ENCODE measurements at places on chromosomes 2 and 18.
A peak's percentile ranks its signal among the peaks of the same experiment; 100 is the strongest.

- no peak for DNase-seq
Measured at GRCh38 chr2:16256601-16257321, 316.4 kb downstream of the MYCN start.

DNA sequence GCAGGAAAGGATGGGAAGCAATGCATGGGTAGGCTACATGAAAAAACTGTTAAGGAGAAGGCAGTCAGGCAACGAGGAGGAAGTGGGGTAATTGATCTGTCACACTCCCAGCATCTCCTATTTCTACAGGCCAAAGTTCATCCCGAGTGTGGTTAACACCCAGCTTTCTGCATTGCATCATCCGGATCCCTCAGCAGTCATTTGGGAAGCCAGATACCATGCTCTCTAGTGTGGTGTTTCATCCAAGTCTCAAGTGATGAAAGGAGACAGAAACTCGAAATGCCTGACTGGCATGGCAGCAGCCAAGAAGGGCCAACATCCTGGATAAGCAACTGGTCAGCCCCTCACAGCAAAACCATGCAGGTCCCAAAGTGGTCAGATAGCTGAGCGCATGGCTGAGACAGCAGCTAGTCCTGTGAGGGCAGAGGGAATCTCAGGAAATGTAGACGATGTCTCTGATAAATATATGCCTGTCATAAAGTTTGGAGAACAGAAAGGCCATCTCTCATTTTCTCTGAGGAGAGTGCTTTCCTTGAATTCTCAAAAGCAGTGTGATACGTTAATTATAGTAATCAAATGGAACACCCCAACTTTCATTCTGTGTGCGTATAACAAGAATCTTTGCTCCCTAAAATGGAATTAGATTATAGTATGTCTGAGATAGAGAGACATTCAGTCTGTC, 24.8 kb upstream of the HNRNPA3 start:
- no peak for DNase-seq

GRCh38 chr2:3422161-3422779, 42.8 kb downstream of the TRAPPC12 start:
- no peak for DNase-seq

GRCh38 chr2:150060341-150060740, 427.1 kb downstream of the RND3 start:
- DNase-seq = no peak

GRCh38 chr2:239793086-239793485, 232.1 kb downstream of the NDUFA10 start:
- no peak for DNase-seq

GRCh38 chr2:36469710-36470109, 114.1 kb downstream of the CRIM1 start:
- no peak for DNase-seq

GRCh38 chr2:15205562-15205961, 355.6 kb downstream of the NBAS start:
- no peak for DNase-seq

DNA sequence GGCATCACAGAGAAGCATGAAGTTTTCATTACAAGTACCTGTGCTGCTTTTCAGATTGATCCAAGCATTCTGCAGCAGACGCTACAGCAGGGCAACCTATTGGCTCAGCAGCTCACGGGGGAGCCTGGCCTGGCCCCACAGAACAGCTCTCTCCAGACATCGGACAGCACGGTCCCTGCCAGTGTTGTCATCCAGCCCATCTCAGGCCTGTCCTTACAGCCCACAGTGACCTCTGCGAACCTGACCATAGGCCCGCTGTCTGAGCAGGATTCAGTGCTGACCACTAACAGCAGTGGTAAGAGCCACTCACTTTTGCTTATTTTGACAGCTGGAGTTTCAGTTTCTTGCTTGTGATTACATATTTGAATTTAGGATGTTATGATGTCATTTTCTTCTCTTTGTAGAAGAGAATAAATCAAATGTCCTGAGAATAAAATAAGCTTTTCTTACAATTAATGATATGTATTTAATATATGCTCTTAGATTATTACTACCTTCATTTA, 104.9 kb downstream of the ZNF236 start:
- DNase-seq = no peak

- peak; percentile 28 for DNase-seq
Measured at GRCh38 chr2:197889041-197889440, 84.6 kb downstream of the PLCL1 start.

- DNase-seq = no peak
Measured at GRCh38 chr2:125667630-125668029, 988.3 kb upstream of the GYPC start.

GRCh38 chr2:241801611-241802420, 7.2 kb upstream of the NEU4 start:
- no peak for DNase-seq
